Stimulated activated CD8-positive, alpha-beta memory T cell treated with anti-CD3 and anti-CD28 coated beads, Interleukin-7, amount 100 ng/mL, for 1 hour (primary cell): ENCODE measurements at places on chromosomes 2 and 18.

DNA sequence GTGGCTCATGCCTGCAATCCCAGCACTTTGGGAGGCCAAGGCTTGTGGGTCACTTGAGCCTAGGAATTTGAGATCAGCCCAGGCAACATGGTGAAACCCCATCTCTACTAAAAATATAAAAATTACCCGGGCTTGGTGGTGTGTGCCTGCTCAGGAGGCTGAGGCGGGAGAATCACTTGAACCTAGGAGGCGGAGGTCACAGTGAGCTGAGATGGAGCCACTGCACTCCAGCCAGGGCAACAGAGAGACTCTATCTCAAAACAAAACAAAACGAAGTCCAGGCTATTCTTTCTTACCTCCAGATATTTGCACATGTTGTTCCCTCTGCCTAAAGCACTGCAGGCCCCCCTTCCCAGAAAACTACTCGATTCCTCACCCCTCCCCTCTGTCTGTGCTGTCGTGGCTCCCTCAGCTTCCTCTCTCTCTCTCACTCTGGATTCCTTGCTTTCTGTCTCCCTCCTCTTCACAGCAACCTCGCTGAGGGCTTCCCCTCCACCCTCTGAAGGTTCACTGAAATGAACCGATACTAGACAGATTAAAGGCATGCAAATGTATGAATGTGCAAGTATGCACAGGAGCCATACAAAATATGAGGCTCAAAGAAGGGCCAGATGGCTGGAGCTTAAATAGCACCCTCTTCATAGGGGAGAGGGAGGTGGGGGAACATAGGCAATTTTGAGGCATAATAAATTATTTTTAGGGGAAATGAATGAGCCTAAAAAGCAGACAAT, 18.5 kb downstream of the TMEM177 start:
- DNase-seq, result no peak

DNA sequence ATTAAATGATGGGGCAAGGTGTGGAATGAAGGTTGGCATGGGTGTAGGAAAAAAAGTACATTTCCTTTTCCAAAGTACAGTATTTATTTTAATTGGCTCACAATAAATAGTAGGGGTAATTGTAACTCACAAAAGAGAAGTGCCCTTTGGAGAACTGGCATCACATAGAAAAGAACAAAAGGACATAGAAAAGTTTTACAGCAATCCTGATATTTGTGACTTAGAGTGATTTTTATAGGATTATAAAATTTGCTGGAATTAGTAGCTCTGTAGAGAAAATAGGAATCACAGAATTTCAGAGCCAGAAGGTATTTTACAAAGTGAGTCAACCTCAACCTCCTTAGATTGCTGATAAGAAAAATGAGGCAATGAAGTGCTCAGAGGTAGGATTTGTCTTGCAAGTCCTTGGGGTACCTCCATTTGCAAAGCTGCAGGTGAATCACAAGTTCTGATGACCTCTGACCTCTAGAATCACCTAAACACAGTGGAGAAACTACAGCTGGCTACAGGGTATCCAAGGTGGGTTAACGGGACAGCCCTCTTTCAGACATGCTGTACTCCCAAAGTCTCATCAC, 133.6 kb downstream of the SOCS6 start:
- DNase-seq, result no peak

DNA sequence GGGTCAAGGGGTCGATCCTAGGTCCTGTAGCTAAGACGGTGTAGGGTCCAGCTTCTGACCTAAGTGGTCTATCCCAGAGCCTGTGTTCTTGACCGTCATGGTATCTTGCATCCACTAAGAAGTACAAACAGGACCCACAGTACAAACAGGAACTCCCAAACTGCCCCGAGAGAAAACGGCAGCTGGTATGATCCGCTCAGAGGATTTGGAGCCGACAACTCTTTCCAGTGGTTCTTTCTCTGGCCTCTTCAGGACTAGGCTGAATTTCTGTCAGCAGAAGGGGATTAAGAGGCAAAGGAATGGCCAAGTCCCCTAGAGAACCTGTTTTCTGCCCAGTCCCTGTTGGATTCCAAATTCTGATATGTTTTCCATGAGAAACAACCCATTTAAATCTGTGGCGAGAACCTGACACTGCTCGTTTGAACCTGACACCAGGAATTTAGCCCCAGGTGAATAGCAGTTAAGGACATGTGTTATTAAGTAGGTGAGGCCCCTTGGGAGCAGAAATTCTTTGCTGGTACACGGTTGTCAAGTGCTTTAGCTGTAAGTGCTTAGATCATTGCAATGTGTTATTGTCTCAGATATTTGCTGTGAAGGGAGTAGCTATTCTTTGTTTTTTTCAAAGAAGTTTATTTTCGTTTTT, 50.5 kb upstream of the TXNDC2 start:
- no peak for DNase-seq

DNA sequence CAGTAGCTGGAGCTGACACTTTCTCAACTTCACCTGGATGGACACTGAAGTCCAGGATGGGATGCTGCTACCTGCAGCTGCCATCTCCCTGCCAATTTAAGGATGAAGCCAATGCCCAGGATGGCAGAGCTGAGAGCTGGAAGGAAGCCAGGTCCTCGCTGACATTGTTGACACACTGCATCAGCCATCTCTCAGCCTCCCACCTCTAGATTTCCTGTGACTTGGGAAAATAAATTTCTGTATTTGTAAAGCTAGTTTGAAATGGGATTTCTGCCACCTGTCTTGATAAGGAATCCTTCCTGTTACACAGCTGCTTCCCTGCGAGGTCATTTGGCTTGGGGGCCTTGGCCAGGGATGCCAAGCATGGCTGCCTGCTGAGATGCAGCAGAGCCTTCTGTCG, 43.5 kb downstream of the KCTD1 start:
- no peak for DNase-seq

DNA sequence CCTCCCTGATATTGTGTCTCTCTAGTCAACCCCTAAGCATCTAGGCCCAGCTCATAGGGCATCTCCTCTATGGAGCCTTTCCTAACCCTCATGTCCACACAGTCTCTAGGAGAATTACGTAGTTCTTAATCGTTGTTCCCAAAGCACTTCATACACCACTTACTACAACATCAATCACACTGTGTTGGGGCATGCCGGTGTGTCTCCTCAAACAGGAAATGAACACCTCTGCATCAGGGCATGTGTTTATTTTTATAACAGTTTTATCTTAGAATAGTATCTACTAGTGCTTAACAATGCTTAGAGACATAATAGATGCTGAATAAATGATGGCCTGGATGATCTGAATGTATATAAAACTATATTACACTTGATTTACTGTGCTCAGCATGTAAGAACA, 19.7 kb downstream of the CYP1B1 start:
- DNase-seq, result no peak

DNA sequence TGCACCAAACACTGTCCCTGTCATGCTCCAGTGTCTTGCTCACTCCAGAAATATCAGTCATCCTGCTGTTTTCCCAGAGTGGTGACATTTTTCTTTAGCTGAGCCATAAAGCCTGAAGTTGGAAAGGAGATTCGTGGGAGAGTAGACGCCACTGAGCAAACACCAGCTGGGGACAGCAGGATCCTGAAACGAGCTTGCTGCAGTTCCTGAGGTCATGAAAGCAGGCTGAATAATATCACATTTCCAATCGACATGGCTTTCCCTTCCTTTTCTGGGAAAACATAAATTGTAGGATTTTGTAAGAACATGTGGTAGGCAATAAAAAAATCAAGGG, 276.4 kb downstream of the CDCA7 start:
- no peak for DNase-seq
